ENCODE measurements at places on chromosomes 5 and 9.

DNA sequence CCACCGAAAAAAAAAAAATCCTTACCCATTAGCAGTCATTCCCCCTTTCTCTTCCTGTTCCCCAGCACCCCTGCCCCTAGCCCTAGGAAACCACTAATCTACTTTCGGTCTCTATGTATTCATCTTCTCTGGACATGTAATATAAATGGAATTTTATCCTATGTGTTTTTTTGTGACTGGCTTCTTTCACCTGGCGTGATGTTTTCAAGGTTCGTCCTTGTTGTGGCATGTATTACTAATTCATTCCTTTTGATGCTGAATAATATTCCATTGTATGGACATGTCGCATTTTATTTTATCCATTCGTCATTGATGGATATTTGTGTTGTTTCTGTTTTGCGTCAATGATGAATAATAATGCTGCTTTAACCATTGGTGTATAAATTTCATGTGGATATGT is 42.8 kb upstream of the SH3GL2 start:
- no peak for DNase-seq

DNA sequence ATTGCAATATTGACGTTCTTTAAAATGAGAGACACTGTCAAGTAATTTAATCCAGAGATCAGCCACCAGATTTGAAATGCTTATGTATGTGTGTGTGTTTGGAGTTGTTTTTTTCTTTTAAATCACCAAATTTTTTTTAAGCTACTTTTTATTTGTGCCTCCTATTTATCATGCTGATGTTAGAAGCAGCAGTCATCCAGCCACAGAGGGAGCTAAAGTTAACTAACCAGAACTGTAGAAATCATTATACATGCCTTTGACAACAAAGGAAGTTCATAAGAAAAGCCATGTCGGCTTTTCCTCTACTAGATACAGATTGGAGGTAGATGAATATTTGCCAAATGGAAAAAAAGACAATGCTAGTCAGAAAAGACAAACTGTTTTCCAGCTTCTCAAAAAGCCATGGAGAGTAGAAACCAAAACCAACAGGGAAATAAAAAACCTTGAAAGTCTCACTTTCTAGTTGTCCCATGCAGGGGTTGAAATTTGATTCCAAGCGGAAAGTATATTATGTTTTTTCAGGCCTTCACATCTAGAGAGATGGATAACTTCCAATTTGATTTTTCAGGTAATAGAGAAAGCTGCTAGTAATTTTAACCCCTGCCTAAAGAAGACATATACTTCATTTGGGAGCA is 4.5 kb downstream of the PURA start:
- DNase-seq: no peak

- DNase-seq: no peak
These were observed 6.6 kb upstream of the FBP1 start for GRCh38 chr9:94645901-94646300.

- DNase-seq: peak; percentile 38
These were observed 59.2 kb downstream of the CDH18 start for GRCh38 chr5:19928562-19929421.

- no peak for DNase-seq
These were observed 107.9 kb upstream of the DAP start for GRCh38 chr5:10868956-10869355.

DNA sequence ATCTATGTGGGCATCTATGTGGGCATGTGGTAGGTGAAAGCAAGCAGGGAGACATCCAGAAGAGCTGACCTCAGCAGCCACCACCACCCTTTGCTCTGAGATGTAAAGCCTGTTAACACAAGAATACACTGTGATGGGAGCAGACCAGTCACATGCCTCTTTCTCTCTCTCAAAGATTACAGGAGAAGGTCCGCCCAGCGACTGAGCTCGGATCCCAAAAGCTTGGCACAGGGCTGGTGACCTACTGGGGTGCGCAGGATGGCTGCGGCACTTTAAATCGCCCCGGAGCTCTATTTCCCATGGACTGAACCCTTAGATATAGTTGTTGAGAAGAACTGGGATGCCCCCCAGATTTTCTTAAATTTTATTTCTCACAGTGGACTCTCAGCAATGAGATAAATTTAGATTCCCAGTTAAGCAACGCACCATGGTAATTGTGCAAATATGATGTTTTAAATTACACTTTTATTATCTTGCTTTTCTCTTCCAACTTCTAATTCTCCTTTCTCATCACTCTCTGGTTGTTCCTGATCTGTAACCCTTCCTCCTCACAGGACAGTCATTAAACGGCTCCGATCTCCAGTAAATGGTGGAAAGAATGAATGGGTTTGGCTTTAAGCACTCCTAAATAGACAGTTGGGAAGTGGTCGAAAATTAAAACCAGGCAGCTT is 37.7 kb upstream of the ICE1 start:
- DNase-seq: no peak

DNA sequence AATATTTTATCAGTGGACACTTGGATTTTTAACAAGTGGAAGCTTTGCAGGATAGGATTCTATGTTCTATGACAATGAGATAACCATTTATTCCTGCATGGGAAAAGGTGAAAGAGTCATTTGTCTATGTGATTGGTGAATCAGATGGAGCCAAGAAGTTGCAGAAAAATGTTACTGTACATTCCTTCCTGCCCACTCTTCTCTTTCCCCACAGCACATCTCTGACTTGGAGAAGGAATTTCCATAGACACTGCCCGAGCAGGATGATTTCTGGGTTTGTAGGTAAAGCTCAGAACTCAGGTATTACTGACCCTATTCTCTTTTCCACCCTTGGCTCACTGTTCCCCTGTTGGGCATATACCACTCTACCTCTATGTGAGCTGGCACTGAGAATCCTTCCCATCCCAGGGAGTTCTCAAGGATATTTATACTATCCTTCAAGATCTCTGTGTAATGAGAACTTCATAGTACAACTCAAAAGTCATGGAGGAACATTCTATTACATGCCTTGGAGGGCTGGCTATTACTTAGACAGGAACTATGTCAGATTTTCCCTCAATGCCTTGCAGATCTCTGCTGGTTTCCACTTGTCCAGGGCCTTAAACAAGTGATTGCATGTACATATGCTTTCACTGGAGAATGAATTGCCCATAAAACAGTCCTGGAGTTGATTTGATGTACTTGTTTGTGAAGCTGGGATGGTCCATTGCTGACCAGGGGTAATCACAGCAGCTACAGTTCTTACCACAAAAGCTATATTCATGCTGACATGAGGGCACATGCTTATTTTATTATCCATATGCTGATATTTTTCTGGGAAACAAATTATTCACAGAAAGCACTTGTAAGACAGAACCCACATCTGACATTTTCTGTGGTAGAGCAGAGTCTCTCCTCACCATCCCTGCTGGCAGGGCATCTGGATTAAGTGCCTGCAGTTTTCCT is 24.1 kb downstream of the SLC1A3 start:
- no peak for DNase-seq

- no peak for DNase-seq
These were observed at the start of gene CCDC180 for GRCh38 chr9:97307500-97308163. TSS of gene CCDC180 (plus strand) at chr9:97307659. CDS start at chr9:97308064, 405 bp downstream.

DNA sequence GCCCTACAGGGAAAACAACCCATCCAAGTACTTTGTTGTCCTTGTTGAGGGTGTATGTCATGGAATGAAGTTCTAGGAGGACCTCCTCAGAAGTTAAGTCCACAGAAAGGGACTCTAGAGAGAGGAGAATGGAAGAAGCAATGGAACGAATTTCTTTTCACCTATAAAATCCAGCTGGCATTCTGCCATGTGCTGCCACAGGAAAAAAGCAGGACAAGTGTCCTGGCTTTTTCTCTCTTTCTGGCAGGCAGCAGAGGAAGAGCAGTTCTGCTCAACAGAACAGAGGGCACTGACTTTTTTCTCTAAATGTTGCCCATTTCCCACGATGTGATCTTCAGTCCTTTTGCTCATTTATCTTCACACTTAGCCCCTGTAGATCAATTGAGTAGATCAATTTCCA is 240.8 kb downstream of the MCTP1 start:
- no peak for DNase-seq

GRCh38 chr9:1332156-1332555 is 282.0 kb downstream of the DMRT2 start:
- DNase-seq: no peak

- no peak for DNase-seq
These were observed 506.6 kb upstream of the MPDZ start for GRCh38 chr9:13786131-13786530.

GRCh38 chr9:123685489-123686083 is 244.3 kb downstream of the DENND1A start:
- DNase-seq: no peak

GRCh38 chr9:89677702-89678395 is 73.0 kb downstream of the GADD45G start:
- DNase-seq: peak; percentile 37

- no peak for DNase-seq
These were observed 74.4 kb upstream of the SHISAL2B start for GRCh38 chr5:64615895-64616294.

- no peak for DNase-seq
These were observed 263.1 kb upstream of the COX7C start for GRCh38 chr5:86354664-86355063.

GRCh38 chr9:105871540-105871939 is 177.2 kb downstream of the TMEM38B start:
- DNase-seq: no peak

- DNase-seq: no peak
These were observed 2.0 kb upstream of the HAUS6 start for GRCh38 chr9:19104515-19105282.

- DNase-seq: no peak
These were observed 345.1 kb downstream of the SPATA31D1 start for GRCh38 chr9:82333671-82334070.

DNA sequence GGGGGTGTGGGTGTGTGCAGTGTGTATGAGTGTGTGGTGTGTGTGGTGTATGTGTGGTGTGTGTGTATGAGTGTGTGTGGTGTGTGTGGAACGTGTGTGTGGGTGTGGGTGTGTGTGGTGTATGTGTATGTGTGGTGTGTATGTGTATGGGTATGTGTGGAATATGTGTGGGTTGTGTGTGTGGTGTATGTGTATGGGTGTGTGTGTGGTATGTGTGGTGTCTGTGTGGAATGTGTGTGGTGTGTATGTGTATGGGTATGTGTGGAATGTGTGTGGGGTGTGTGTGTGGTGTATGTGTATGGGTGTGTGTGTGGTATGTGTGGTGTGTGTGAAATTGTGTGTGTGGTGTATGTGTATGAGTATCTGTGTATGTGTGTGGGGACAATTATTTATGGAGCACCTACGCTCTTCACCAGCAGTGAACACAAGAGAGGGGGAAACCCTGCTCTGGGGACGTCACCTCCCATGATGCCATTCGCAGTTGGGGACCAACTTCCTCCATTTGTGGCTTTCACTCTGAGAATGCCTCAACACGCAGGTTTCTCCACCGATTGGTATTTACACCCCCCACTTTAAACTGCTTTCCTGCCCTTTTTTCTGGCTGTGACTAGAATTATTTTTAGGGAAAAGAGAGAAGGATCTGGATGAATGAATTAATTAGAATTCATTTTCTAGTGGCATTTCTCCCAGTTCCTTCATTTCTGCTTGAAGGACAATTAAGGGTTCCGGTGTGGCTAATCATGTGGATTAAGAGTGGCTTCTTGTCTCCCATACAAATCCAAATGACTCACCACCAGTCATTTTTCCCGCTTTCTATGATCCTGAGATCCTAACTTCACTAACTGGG is 238.1 kb downstream of the ROR2 start:
- DNase-seq: no peak

- DNase-seq: no peak
These were observed 236.2 kb downstream of the SYK start for GRCh38 chr9:91037511-91038482.

DNA sequence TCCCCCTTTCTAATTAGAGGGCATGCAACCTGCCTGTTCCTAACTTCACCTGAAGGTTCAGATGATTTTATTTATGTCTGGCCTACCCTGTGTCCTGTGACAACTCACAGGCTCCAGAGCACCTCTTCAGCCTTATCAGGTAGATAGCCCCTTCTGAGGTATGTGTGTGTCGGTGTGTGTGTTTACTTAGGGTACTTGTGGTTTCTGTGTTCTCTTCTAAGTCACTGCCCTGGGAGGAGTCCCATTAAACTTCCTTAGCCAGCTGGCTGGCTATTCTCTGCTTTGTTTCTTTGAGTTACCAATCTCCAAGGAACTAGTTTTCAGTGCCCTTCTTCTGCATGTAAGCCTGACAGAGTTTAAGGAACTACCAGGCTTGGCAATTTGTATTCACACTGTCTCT is 74.9 kb downstream of the UNC13B start:
- DNase-seq: no peak

- DNase-seq: no peak
These were observed 1.3 kb downstream of the TLX3 start for GRCh38 chr5:171310212-171310818.

GRCh38 chr9:20592673-20593072 is 29.6 kb downstream of the MLLT3 start:
- DNase-seq: no peak

DNA sequence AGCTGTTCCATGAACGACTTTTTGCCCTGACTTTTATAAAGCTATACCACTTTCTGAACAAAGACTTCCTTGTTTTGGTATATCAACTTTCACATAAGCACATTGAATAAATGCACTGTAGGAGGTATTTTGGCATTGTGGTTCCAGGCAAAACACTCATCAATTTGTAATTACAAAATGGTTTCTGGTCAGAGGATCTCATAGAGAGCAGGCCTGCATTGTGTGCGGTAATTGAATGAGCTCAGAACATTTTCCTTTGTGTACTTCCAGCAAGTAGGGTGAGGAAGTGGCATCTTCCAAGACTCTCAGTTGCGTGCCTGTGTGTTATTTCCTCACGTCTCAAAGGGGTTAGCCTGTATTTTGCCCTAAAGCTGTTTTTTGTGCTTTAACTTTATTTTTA is 89.2 kb downstream of the PDE6A start:
- no peak for DNase-seq

DNA sequence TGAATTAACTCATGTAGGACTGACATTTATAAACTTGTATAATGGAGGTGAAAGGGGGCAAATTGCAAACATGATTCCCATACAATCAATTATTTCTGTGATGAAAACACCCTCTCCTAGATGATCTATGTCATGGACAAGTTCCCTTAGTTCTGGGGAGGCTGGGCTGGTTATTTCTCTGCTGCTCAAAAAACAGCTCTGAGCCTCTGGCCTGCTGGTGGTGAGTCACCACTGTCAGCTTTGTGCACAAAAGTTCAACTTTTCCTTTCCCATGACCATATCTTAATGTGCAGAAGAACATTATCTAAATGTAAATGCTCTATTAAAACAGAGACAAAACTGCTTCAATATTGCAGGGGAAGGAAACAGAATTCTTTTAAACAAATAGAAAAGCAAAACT is 85.0 kb downstream of the HMHB1 start:
- no peak for DNase-seq
